GM23338 (cell line): ENCODE measurements at places on chromosomes 5 and 9. TPM values are rescaled to one million over a fixed set of nuclear protein-coding genes. Genes with fewer than 3 reads are reported as not detected.

GRCh38 chr5:176187276-176188062 lies 50.8 kb upstream of the SIMC1 start:
- no peak for DNase-seq

DNA sequence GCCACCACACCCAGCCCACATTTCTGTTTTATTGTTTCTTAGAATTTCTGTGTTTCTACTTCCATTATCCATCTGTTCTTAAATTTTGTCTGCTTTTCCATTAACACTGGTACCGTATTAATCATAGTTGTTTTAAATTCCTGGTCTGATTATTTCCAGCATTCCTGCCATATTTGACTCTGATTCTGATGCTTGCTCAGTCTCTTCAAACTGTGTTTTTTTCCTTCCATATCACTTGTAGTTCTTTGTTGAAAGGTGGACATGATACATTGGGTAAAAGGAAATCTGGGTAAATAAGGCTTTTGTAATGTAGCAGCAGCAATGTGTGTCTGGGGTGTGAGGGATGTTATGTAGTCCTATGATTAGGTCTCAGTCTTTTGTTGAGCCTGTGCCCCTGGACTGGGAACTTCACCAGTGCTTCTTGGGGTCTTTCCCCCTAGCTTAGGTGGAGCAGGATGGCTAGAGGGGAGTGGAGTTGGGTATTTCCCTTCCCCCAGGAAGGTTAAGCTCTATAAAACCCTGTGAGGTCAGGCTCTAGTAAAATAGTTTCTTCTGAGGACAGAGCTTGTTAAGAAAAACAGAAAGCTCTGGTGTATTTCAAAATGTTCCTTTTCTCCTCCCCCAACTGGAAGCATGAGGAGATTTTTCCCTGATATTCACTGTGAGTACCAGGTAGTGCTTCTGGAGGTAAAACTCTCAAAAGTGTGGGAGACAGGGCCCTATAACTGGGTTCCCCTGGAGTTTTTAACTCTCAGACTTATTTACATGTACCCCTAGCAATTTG lies 10.1 kb upstream of the TMOD1 start:
- DNase-seq = no peak

Gene ZFP2
- 0.61 and 1.4 TPM in 2 replicates for polyA plus RNA-seq

Gene IFNB1
- not detected in 2 replicates for polyA plus RNA-seq

Gene PCDHB14
- polyA plus RNA-seq = 0.71 and 0.83 TPM in 2 replicates
